ENCODE measurements at places on chromosomes 1 and 21. TPM values are rescaled to one million over a fixed set of nuclear protein-coding genes. Genes with fewer than 3 reads are reported as not detected.
A peak's percentile ranks its signal among the peaks of the same experiment; 100 is the strongest.

- no peak for DNase-seq
Measured at GRCh38 chr1:214569357-214570004, 18.1 kb upstream of the PTPN14 start.

DNA sequence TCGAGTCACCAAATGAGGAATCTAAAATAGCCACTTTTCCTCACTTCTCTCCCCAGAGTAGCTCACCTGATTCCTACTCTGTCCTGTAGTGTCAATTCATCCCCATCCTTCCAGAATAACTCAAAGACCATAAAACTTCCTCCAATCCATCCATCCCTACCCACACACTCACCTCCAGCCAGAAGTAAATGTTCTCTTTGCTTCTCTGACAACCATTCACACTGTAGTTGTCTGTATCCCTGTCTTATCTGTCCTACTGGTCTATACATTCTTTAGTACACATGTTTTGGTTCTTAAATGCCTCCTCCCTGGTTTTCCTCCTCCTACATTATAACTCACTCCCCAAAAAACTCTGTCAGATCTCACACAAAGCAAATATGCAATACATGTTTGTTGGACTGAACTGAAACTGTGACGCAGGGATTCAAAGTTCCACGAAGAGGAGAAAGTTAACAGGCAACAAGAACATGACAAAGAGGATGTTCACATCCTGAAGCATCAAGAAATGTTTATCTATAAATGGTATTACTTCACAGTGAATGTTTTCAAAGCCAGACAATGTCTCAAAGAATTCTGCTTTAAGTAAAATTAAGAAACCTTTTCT lies 11.0 kb downstream of the TP53BP2 start:
- no peak for DNase-seq

- DNase-seq, result no peak
Measured at GRCh38 chr21:37452227-37452626, 85.7 kb downstream of the DYRK1A start.

- peak; percentile 73 for DNase-seq
Measured at GRCh38 chr1:157310401-157310800, 172.2 kb upstream of the ETV3 start.

DNA sequence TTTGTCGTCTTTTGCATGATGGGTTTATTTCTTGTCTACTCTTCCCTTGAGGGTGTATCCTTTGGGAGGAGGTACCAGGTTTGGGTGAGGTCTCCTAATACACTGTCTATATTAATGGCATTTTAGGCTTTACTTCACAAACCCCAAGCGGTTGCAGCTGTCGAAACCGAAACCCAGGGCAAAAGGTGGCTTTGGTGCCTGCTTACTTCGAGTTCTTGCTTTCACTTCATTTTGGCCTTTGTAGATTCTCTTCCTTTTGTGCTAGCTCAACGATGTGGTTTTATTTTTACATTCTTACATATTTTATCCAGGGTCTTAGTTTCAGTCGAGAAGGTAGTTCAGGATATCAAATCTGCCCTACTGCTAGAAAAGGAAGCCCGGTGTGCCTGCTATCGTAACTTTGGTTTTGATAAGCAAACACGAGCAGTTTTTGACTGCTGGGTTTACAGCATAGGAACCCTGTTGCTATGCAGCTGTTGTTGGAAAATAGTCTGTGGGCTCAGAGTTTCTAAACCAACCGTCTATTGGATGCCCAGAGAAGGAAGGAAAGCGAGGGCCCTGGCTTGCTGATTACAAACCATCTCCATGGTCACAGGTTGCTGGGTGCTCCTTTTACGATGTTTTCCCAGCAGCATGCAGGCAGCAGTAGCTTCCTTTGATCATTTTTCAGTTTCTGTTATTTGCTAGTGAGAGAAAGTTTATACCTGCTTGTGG lies 9.8 kb upstream of the TSPAN2 start:
- peak; percentile 84 for DNase-seq

GRCh38 chr1:37919277-37919676 lies 27.6 kb downstream of the INPP5B start:
- no peak for DNase-seq

GRCh38 chr1:156295391-156295947 lies at the start of gene GLMP:
Gene GLMP, minus strand, starts transcription at chr1:156295679. Its CDS starts 34 bp downstream, at chr1:156295645.
- peak; percentile 69 for DNase-seq

- no peak for DNase-seq
Measured at GRCh38 chr1:61455400-61455799, 269.5 kb downstream of the TM2D1 start.

GRCh38 chr21:44093761-44094160 lies 13.4 kb upstream of the PWP2 start:
- no peak for DNase-seq

DNA sequence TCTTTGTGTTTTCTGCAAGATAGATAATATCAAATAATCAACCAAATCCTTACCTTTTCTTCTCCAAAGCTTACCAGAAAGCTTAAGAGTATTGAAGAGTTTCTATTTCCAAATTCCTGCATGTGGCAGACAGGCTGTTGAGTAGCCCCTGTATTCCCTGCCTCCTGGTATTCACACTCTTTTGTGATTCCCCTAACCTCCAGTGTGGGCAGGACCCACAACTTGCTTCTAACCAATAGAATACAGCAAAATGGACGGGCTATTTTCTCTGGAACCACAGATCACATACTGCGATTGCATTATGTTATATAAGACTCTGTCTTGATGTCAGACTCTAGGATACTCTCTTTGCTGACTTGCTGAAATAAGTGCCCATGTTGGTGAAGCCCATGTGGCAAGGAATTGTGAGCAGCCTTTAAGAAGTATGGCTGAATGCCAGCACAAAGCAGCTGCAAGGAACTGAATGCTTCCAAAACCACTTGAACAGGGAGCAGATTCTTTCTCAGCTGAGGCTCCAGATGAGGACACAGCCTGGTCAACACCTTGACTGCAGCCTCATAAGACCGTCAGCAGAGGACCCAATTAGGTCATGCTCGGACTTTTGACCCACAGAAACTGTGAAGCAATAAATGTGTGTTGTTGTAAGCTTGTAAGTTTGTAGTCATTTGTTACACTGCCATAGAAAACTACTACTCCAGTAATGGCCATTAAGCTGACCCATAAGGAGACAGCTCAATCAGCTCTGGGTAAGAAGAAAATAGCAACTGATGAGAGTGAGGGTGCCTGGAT lies 47.9 kb upstream of the PLXNA2 start:
- DNase-seq, result no peak

GRCh38 chr1:190176776-190177175 lies 300.9 kb downstream of the BRINP3 start:
- DNase-seq, result no peak

DNA sequence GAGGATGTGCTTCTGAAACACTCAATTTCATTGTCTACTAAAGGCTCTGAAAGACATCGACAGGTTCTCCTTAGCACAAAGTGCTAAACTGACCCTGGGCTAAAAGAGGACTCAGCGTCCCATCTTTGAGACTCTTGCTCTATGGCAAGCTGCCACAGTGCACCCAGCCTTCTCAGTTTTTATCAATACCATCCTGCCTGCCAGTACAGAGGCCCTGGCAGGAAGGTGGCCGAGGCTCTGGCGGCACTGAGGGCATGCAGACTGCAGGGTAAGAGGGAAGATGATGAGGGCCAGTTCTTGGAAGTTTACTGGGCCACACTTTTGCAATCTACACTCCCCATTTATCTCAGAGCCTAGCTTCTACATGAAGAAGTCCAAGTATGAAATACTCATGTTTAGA lies 5.3 kb downstream of the OLFML2B start:
- no peak for DNase-seq

GRCh38 chr1:2210084-2210653 lies 15.6 kb upstream of the FAAP20 start:
- no peak for DNase-seq

- no peak for DNase-seq
Measured at GRCh38 chr21:14353231-14353630, 29.7 kb downstream of the HSPA13 start.

DNA sequence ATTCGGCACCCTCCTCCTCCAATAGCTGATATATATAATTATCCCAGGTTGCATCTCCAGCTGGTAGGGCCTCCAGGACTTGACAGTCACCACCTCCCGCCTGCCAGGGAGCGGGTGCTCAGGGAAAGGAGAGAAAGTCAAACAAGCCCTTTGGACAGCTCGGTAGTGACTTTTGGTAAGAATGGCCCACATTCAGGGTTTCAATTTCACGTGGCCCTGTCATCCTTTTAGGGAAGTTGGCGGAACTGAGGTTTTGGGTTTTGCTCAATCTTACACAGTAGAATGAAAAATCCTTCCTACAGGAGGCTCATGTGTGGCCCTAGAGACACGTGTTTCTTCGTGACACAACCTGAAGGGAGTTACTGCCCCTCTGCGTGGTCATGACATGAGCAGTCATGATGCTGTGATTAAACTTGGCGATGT lies 44.2 kb downstream of the CAPN8 start:
- DNase-seq, result no peak

DNA sequence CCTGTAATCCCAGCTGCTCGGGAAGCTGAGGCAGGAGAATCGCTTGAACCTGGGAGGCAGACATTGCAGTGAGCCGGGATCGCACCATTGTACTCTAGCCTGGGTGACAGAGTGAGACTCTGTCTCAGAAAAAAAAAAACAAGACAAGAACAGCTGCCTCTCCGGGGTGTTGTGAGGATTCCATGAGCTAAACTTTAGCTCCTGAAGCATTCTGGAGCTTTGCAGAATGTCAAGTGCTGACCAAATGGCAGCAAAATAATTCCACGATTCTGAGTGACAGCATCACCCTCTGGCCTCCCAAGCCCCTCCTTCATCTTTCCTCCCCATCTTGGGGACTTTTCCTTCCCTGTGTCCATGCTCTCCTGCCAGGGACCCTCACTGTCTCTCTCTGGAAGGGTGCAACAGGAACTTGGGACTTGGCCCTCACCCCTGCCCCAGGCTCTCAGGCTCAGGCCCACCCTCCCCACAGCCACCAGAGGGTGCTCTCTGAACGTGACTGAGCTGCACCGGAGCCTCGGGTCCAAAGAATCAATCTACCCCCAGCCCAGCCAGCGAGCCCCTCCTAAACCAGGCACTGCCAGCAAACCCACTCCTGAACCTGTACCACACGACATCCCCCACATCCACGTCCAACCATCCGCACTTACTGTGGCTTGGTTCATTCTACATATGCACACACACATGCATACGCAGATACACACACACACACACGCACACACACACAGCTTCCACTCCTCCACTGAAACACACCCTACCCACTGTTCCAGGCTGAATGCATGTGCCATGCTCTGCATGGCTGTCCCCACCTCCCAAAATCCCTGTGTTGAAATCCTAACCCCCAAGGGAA lies 45.7 kb downstream of the ACOT7 start:
- no peak for DNase-seq

REG4 gene
- total RNA-seq, result not detected

SLC16A4 gene
- 5.5 TPM for total RNA-seq

FAM72C gene
- not detected for total RNA-seq

ADGRL4 gene
- total RNA-seq, result 54.9 TPM
